Fibroblast of gingiva (primary cell): ENCODE measurements at places on chromosomes 5 and 9.

DNA sequence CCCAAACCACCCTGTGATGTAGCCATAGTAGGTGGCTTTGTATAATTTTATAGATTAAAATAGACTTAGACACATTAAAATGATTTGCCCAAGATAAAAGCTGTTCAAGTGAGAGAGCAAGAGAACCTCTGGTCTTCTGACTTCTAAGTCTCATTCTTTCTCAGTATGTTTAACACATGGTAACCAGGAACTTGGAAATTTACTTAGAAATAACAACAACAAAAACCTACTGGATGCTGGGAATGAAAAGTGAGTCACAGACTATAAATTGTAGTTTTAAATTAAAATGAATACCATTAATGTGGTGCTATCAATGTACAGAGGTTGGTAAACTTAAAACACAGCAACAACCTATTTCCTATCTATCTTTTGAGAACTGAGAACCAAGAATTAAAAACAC, 30.4 kb downstream of the HMGCR start:
- DNase-seq: peak; percentile 23

GRCh38 chr9:16773116-16773515, 97.4 kb downstream of the BNC2 start:
- no peak for DNase-seq

DNA sequence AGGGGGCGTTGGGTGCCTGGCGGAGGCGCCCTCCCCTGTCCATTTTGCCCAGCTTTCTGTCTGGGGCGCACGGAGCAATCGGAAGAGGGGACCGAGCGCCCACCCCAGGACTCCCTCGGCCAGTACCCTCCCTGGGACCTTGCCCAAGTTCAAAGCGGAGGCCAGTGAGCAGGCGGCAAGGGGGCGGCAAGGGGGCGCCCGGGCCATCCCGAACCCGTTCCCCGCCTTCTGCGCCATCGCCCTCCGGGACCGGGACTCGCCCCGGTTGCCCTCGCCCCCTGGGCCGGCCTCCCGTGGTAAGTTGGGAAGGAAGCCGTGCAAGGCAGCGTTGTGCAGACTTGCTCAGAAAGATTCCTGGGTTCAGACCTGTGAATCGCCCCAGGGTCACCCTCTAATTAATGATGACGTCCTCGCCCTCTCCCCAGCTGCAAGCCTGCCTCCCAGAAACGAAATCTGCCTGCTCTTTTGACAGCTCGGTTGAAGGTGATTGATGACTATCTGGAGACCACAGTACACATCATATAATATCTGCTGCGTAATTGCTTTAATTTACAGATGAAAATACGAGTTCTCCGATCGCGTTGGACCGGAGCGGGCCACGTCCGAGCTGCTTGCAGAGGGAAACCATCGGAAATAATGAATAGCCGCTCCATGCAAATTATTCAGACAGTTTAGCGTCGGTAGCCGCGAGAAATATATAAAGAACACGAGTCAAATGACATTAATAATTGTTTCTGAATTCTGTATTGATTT, 1.4 kb upstream of the IRX4 start:
- no peak for DNase-seq

DNA sequence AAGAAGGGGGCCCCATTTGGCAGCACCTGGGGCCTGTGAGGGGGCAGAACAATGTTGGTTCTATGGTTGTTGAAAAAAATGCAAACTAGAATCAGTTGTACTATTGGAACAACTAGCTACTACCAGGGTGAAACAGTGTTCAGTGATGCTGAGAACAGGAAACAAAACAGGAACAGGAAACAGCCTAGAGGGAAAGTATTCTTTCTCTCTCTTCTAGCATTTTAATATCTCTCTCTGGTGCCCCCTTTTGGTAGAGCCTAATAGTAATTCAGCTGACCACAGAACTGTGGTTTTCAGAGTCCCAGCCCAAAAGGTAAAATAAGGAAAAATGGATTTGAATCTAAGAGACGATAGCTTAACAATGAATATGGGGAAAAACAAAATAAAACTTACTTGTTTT, 138.0 kb upstream of the KCNN2 start:
- DNase-seq: no peak

GRCh38 chr9:27368316-27368985, 71.5 kb upstream of the EQTN start:
- peak; percentile 85 for DNase-seq

DNA sequence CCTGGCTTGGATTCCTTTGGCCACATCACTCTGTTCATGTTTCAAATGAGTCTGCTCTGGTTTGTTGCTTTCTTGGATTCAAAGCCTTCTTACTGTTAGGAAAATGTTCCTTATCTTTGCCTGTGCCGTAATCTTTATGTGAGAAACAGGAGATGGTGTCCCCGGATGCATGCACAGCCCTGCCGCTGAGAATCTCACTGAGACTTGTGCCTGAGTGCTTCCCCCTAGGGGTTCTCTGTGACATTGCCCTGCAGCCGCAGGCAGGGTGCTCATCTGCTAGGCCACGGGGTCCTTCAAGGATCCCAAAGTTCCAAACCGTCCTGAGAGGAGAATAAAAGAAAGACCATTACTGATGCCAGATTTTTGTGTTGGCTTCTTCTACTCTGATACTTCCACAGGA, 81.4 kb upstream of the ANKRD55 start:
- DNase-seq: no peak

- DNase-seq: no peak
Measured at GRCh38 chr5:180235846-180236245, 26.8 kb upstream of the RASGEF1C start.

GRCh38 chr5:172881691-172882370, 47.8 kb downstream of the ERGIC1 start:
- no peak for DNase-seq

- no peak for DNase-seq
Measured at GRCh38 chr5:53118879-53119278, 9.3 kb upstream of the MOCS2 start.

- peak; percentile 14 for DNase-seq
Measured at GRCh38 chr9:134136118-134136995, 475 bp downstream of the WDR5 start.

- DNase-seq: peak; percentile 76
Measured at GRCh38 chr5:172052450-172053236, 46.2 kb upstream of the FBXW11 start.

- DNase-seq: no peak
Measured at GRCh38 chr9:83065233-83065632, 2.3 kb upstream of the RASEF start.

GRCh38 chr5:57950616-57951228, 468.1 kb upstream of the ACTBL2 start:
- no peak for DNase-seq

DNA sequence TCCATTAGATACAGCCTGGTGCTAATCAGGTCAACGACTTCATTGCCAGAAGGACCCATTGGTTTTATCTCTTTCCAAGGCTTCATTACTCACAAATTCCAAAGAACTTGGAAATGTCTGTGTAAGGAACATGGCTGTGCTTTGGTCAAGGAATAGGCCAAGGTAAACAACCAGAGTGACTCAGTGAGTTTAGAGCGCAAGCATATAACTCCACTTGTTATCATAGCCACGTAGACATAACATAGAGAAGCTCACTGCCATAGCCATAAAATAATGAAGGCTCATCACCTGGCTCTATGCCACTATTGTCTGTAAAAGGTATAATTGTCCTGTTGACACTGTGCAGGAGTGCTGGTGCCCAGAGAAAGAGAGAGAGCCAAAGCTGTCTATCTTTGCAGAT, 139.3 kb upstream of the PLCXD3 start:
- peak; percentile 22 for DNase-seq

DNA sequence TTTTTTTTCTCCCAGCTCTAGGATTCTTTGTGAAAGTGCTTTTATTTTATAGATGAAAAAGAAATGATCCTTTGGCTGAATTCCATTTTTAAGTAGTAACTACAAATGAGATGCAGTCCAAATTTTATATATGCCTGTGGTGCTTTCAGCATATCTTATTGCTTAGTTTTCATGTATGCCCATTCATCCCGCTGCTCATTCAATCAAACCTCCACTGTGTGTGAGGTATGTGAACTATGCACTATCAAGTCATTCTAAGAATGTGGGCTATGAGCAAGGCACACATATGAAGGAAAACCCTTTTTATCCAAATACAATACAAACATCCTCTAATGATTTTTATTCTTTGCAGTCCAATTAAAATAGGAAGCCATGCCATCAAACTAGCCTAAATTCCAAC, 1069.1 kb upstream of the DMAC1 start:
- DNase-seq: no peak

GRCh38 chr5:74312746-74313145, 327.8 kb downstream of the ENC1 start:
- no peak for DNase-seq

DNA sequence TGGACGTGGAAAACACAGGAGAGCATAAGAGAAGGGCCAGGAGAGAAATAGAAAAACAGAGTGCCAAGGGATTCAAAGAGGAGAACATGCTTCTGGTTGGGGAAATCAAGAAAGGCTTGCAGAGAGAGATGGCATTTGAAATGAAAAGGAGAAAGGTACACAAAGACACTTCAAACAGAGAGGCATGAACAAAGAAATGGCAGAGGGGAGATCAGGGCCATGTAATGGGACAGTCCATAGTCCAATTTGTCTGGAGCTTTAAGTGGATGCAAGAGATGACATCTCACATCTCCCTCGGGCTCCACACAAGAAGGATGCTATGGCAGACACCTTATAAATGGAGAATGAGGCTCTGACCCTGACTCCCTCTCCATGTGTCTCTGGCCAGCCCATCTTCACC, 331.1 kb downstream of the MLLT3 start:
- DNase-seq: no peak

- peak; percentile 4 for DNase-seq
Measured at GRCh38 chr5:102536323-102536928, 37.6 kb upstream of the SLCO6A1 start.

GRCh38 chr9:119853126-119853525, 483.9 kb upstream of the BRINP1 start:
- no peak for DNase-seq

DNA sequence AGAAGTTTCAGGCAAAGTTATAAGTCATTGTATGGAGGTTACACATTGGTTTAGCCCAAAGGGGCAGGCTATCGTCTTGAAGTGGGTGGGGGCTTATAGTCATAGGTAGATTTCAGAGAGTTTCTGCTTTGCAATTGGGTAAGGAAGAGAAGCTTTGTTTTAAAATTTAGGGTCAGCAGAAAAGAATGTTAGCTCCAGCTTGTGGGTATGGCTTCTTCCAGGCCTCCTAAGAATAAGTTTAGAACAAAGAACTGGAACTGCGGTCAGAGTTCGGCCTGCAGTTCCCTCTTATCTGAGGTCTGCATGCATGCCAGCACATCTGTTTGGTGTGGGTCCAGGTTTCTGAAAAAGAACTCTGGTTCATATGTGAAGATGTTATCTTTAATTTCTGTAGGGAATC, 96.1 kb downstream of the CYFIP2 start:
- no peak for DNase-seq

DNA sequence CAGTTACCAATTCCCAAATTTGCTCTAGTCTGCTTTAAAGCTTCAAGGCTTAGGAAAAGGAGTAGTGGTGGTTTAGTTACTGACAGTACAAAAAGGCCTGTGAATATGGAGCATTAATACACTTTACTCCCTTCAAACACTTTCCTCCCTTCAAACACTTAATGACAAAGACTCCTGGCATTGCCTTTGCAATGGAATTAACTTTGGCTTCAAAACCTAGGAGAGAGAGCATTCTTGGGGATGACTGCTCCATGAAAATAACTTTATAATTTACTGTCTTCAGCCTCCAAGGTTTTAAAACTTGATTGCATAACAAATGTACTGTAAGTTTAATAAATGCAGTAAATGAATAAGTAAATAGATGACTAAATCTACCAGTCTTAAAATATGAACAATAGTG, 185.6 kb downstream of the TRPM3 start:
- DNase-seq: no peak

DNA sequence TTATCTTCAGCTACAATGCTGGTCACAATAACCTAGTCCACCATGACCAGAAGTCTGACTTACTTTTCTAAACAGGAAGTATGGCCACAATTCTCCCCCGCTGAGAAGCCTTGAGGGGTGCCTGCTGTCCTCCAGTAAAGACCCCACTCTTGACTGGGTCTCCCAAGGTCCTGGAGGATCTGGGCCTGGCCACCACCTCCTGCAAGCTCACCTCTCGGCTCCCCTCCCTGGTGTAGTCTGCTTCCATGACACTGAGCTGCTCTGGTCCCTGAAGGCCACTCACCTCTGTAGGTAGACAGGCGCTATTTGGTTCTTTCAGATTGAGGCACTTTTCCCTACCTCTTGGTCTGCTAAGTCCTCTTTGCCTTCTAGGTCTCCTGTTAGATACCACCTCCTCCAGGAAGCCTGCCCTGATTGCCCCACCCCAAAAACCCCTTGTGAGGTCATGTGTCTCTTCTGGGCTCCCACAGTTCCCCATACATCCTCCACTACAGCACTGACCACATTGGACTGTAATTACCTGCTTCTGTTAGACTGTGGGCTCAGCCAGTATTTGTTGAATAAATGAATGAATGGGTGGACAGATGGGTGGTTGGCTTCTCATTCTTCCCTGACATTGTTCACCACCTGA, 62.6 kb upstream of the IER5L start:
- DNase-seq: no peak

- no peak for DNase-seq
Measured at GRCh38 chr5:158563760-158564390, 535.8 kb downstream of the EBF1 start.

GRCh38 chr5:56389261-56389660, 156.1 kb upstream of the ANKRD55 start:
- DNase-seq: no peak

DNA sequence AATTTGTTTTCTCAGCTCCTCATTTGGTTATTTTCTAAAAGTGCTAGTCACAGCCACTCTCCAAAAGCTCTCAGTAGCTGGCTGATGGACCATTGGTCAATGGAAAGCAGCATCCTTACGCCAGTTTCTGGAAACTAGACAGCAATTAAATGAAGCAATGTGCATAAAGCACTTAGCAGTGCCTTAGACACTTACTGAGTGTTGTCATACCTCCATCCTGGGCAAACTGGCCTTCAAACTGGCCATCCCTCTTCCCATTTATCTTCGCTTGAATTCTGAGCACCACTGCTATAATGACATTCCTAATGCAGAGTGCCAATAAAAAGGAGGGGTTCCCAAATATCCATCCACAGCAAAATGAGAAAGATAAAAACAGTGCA, 209.2 kb downstream of the ENC1 start:
- DNase-seq: no peak

GRCh38 chr5:74357827-74358226, 282.7 kb downstream of the ENC1 start:
- no peak for DNase-seq

DNA sequence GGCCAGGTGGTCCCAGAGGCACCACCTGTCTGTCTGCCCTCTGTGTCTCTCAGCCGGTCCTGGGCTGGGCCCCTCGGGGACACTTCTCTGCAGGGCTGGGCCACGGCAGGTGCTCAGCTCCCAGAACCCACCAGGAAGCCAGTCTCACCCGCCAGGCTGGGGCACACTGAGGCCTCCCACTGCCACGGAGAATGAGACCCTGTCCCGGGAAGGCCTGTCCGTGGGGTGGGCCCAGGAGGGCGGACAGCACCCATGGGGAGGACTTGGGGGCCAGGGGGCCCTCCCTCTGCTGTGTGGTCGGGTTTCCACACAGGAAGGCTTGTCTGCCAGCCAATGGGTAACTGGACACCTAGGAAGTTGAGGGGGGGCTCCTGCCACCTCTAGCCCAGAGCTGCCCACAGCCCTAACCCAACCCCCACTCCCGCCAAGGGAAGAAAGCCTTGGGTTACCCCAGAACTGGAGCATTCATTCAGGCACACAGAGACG, 4.1 kb upstream of the TUBB4B start:
- DNase-seq: no peak

GRCh38 chr9:115593587-115594091, 475.7 kb upstream of the TNC start:
- peak; percentile 52 for DNase-seq

- no peak for DNase-seq
Measured at GRCh38 chr5:148684528-148684927, 30.2 kb upstream of the HTR4 start.

GRCh38 chr9:93911801-93912554, 43.2 kb downstream of the BARX1 start:
- no peak for DNase-seq
